ENCODE measurements at places on chromosomes 7 and 10. TPM values are rescaled to one million over a fixed set of nuclear protein-coding genes. Genes with fewer than 3 reads are reported as not detected.

Gene CYP2C19
- total RNA-seq = not detected

Gene MMD2
- not detected for total RNA-seq

Gene ACSM6
- not detected for total RNA-seq

Gene SPDYE3
- not detected for total RNA-seq
